Endothelial cell of umbilical vein (primary cell): ENCODE measurements at places on chromosomes 5 and 9.

GRCh38 chr9:18580151-18580550 lies 106.2 kb downstream of the ADAMTSL1 start:
- DNase-seq: no peak

- no peak for DNase-seq
Observed at GRCh38 chr9:96217294-96217707, 84.7 kb downstream of the HSD17B3 start.

DNA sequence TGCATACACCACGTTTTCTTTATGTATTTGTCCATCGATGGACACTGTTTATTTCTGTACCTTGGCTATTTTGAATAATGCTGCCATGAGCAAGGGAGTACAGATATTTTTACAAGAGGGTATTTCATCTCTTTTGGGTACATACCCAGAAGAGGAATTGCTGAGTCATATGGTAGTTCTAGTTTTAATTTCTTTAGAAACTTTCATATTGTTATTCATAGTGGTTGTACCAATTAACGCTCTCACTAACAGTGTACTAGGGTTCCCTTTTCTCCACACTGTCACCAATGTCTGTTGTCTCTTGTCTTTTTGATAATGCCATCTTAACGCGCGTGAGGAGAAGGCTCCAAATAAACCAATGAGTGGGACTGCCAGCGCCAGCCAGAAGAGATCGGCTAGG lies 257.6 kb upstream of the EDIL3 start:
- DNase-seq: no peak

- no peak for DNase-seq
Observed at GRCh38 chr5:180116077-180116999, 44.8 kb upstream of the RNF130 start.
